ENCODE measurements at places on chromosomes 3 and 15.

DNA sequence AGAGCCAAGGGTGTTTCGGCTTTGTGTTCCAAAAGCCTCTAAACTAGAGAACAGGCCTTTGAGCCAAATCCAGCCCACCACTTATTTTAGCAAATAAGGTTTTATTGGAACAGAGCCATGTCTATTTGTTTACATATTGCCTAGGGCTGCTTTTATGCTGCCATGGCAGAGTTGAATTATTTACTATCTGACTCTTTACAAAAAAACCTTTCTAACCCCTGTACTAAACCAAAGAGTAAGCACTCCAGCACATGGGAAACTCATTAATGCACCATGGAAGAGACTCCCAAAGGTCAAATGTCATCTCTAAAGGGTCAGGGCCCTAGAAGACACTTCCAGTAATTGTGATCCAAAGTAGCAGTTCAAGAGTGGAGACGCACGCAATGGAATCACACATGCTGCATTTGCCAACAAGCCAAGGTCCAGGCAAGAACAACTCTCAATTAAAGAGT, 22.3 kb downstream of the OSBPL10 start:
- DNase-seq = no peak

DNA sequence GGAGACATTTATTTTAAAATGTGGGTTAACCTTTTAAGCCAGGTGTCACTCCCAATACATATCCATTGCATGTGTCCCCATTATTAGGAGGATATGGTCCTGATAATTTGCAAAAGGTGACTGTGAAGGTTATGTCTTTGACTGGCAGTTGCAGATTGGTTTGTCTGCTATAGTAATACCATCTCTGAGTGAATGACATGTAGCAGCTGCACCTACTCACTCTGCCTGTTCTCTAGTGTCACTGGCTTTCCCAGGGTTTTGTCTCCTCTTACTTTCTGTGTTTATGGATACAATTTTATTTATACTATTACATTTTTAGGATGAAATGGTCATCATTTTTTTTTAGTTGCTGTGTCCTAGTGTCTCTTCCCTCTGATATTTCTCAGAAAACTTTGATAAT, 393.2 kb downstream of the C3orf38 start:
- no peak for DNase-seq

DNA sequence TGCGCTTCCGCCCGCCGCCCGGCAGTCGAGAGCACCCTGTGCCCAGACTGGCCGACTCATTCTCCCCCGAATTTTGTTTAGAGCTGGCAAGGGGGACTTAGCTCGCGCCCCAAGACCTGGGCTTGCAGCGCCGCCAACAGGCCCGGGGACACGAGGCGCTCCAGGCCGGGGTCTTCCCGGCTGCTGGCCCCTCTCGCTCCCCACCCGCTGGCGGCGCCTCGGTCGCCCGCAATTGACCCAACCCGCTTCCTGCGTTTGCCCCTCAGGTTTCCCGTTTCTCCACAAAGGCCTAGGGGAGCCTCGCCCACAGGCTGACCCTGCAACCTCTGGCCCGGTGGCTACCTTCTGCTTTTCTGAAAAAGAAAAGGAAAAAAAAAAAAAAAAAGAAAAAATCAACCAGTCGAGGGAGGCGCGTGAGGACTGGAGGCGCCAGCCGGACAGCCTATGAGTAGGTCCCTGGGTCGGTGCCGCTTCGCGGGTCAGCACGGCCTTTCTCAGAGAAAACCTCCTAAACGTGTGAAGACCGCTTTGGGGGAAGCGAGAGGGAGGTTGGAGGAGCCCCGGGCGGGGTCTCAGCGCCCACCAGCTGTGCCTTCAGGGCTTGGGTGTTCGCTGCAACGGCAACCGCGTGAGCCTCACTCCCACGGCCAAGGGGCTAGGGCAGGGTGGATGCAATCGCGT, 7.2 kb downstream of the FOXL2 start:
- DNase-seq = no peak

DNA sequence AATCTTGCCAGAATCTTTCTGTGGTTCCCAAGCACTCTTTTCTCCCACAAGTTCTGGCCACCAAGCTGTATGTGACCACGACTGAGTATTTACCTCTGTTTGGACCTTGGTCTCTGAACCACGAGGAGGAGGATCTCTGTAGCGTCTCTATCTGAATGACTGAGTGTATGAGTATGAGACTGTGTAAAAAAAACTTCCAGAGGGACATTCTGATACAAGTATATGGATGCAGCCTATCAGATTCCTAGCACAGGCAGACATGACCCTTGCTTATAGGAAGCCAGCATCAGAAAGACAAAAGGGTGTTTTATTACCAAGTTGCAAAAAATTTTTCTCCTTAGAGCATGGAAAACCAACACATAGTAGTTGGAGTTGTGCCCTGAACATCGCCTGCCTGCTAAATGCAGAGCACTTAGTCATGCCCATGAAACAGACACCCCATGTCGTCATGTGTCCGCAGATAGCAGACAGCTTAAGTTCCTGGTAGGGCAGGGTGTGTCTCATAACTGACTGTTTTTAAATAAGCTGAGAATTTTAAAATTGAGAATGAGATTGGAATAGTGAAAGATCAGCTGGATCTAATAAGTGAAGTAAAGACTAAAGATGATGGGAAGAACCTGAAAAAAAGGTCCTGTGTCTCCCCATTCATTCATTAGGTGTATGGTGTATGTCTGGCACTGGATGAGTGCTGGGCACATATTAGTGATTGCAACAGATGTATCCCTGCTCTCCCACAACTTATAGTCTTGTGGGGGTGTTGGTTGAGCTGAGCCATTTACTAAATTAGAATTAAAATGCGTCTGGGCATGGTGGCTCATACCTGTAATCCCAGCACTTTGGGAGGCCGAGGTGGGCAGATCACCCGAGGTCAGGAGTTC, 30.9 kb downstream of the DAG1 start:
- no peak for DNase-seq

- DNase-seq = no peak
Observed at GRCh38 chr3:82474711-82475110, 713.3 kb upstream of the GBE1 start.

- no peak for DNase-seq
Observed at GRCh38 chr3:129554356-129555152, 11.6 kb downstream of the H1-8 start.

- DNase-seq = no peak
Observed at GRCh38 chr15:47473106-47473725, 244.1 kb upstream of the SEMA6D start.

GRCh38 chr3:14301558-14301957, 100.8 kb upstream of the SLC6A6 start:
- no peak for DNase-seq

- no peak for DNase-seq
Observed at GRCh38 chr15:70767667-70768066, 4.3 kb upstream of the UACA start.

- DNase-seq = no peak
Observed at GRCh38 chr3:177681852-177682251, 484.6 kb upstream of the TBL1XR1 start.

All from activated naive CD4-positive, alpha-beta T cell (primary cell).